Suppressor macrophage (primary cell): ENCODE measurements at places on chromosomes 5 and 9.

- no peak for DNase-seq
Observed at GRCh38 chr9:107228496-107229039, 54.5 kb upstream of the RAD23B start.

- DNase-seq = peak; percentile 61
Observed at GRCh38 chr9:98766586-98766985, 29.8 kb downstream of the ANKS6 start.

- DNase-seq = peak; percentile 78
Observed at GRCh38 chr5:107248066-107248695, 422.6 kb downstream of the EFNA5 start.

- no peak for DNase-seq
Observed at GRCh38 chr5:54602475-54602874, 84.9 kb downstream of the SNX18 start.
